ENCODE measurements at places on chromosomes 2 and 18. TPM values are rescaled to one million over a fixed set of nuclear protein-coding genes. Genes with fewer than 3 reads are reported as not detected.
A peak's percentile ranks its signal among the peaks of the same experiment; 100 is the strongest.

- DNase-seq, result no peak
Measured at GRCh38 chr2:13504808-13505207, 788.1 kb downstream of the TRIB2 start.

- no peak for DNase-seq
Measured at GRCh38 chr2:211930331-211930730, 608.3 kb downstream of the ERBB4 start.

DNA sequence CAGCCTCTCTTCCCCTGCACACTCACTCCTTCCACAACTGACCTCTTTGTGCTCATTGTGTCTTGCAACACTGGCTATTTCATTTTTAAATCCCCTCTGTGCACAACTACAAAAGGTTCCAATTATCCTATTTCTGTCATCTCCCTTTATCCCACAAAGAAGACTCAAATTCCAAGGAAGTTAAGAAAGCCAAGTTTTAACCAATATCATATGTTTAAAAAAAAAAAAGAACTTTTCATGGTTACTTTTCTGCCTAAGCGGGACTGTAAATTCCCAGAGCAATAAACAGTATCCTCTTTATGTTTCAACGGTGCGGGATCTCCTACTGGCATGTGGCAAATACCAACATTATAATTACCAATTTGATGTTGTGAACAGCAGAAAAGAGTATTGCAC, 83.8 kb downstream of the DOCK10 start:
- DNase-seq, result no peak

DNA sequence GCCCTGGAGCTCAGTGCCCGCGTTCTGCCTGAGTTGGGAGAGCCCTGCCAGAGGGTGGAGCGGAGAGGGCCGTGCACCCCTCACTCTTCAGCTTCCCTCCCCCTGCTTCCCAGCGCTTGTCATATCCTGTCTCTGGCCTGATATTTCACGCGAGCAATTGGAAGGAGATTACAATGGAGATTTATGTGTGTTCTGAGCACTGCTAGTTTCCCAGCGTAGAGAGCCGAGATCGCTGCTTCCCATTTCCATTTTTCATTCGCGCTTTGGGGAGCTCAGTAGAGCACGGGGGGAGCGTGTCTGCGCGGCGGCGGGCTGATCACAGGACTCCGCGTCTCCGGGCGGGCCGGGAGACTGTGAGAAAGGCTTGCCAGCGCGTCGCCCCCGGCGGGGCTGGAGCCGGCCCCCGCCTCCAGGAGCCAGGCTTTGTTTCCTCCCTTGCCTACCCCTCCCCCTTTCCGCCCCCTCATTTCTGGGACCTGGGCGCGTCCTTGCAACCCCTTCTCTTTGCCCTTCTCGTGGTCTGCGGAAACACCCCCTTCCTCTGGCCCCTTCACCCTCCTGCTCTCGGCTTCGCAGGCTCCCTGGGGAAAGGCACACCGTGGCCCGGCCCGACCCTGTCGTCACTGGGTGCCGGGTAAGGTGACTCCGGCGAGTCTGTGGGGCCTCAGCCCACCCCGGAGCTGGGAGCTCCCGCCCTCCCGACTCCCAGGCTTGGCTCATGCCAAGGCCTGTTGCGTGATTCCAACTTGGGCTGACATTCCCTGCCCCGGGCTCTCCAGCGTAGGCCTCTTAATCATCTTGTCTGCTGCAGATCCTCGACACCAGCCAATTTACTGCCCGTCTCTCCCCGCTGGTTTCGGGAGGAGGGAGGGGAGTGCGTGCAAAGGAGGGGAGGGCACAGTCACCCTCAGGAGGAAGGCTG, 5.8 kb downstream of the DLX2 start:
- DNase-seq, result peak; percentile 62

- no peak for DNase-seq
Measured at GRCh38 chr18:8329186-8329771, 280.0 kb upstream of the RAB12 start.

DNA sequence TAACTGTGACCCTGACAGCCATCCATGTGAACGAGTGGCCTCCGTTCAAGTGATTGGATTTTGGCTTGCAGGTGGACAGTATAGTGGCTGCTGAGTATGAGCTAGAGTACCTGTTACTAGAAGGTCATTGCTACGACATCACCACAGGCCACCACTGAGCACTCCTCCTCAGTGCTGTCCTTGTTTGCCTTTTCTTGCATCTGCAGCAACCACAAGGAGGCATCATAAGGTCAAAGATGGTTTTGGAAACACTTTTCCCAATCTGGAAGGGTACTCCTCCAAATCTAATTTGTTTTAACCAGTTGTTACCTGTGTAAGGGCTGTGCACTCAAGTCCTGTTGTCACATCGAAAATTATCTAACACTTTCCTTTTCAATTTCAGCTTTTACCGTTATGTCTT, 81.2 kb downstream of the UGGT1 start:
- DNase-seq, result no peak

Gene ASB18
- total RNA-seq, result not detected

Gene MYO3B
- not detected for total RNA-seq

Gene SLC8A1
- total RNA-seq, result 229 TPM

GRCh38 chr2:45278365-45279078, 269.3 kb upstream of the SIX2 start:
- no peak for DNase-seq

DNA sequence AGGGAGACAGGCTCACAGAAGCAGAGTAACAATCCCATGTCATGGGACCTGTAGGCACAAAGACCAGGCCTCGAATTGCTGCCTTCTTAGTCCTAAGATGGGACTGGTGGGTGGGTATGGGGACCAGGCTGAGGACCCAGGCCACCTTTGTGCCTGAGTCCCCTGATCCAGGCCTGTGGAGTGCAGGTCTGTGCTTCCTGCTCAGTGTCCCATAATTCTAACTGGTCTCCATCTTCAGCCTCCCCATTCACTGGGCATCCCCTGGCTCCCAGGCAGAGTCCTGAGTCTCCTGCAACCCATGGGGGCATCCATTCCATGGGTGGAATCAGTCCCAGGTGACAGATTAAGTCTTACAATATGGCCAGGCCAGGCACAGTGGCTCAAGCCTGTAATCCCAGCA, 83.9 kb downstream of the SMAD7 start:
- no peak for DNase-seq

DNA sequence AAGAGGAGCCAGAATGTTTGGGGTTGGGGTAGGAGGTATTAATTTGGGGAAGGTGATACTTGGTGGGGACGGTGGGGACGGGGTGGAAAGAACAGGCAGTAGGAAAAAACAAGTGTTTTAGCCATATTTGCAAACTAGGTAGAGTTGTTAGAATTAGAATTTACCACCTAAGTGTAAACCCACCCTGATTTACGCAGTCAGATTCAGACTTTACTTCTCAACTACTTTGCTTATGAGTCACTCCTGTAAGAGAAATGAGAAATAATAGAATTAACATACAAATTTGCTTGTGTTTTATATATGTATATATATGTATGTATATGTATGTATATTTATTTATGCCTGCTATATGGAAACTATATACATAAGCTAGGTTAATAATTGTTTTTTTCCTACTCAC, 1168.2 kb upstream of the ZEB2 start:
- no peak for DNase-seq

Gene ANO7
- total RNA-seq, result not detected

DNA sequence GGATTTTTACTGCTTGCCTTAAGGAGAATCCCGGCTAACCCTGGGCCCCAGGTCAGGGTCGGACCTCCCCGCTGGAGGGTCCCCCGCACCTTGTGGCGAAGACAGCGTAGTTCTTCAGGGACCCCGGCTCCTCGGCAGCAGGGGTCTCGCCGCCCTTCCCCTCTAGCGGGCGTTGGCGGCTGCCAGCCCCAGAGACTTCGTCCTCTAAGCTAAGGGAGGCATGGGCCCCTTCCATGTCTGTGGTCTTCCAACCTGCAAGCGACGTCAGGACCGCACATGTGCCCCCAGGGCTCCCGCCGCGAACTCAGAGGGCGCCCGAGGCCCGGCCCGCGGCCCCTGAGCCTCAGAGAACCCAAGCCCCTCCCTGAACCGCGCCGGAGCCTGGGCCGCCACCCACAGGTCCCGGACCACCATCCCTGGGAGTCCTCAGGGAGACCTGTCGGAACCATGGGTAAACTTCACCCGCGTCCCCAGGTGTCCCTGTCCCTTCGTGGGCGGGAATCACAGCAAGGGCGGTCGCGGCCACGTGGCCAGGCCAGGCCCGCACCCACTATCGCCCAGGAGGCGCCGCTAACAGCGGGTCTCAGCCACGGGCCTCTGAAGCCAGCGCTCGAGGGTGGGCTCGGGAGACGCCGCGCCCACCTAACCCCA, 562 bp downstream of the ANKMY1 start:
- no peak for DNase-seq

GRCh38 chr2:3547915-3548314, 10.2 kb downstream of the RNASEH1 start:
- no peak for DNase-seq

Gene GPBAR1
- 3.1 TPM for total RNA-seq

- no peak for DNase-seq
Measured at GRCh38 chr2:200222791-200223190, 83.7 kb upstream of the SPATS2L start.

GRCh38 chr2:150626934-150627411, 139.5 kb upstream of the RND3 start:
- DNase-seq, result no peak

Gene POMC
- total RNA-seq, result 18.1 TPM

GRCh38 chr2:46430992-46431391, 48.4 kb upstream of the TMEM247 start:
- no peak for DNase-seq

Gene SGPP2
- total RNA-seq, result 1.1 TPM

GRCh38 chr18:48399303-48400075, 9.7 kb downstream of the ZBTB7C start:
- no peak for DNase-seq

- DNase-seq, result no peak
Measured at GRCh38 chr2:144593803-144594202, 73.9 kb upstream of the ZEB2 start.

- no peak for DNase-seq
Measured at GRCh38 chr2:205511221-205511620, 171.1 kb upstream of the NRP2 start.

DNA sequence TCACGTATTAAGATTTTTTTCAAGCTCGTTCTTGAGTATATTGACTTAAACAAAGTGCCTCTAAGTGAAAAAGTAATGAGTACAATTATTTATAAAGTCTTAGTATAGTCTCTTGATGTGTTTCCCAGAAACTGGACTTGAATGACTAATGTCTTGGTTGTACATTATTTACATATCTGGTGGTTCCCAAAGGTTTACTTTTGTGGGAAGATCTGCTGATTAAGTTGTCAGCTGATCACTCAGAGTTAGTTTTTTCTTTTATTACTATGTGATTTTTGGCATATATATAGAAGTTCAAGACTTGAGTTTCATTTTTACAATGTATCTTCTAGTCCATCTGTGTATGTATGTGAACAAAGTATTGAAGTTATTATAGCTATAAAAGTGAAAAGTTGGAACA, 29.5 kb downstream of the RNF144A start:
- DNase-seq, result no peak

DNA sequence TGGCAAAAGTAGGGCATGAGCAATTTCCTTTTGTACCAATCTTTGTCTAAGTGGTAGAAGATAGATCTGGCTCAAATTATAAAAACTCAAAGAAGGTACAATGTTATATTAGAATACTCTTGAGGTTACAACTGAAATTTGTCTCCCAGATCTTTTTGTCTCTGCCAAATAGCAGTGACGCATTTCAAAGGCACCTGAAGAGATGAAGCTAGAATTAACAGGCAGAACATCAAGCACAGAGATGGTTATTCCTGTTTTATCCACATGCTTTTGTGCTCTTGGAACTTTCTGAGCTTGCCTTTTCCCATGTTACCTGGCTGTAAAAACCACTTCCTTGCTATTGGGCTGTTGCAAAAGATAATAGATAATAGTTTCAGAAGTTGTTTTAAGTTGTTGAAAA, 74.3 kb downstream of the GREB1L start:
- no peak for DNase-seq

Gene ITSN2
- total RNA-seq, result 73.6 TPM

- no peak for DNase-seq
Measured at GRCh38 chr18:5627776-5628511, 84.1 kb upstream of the EPB41L3 start.

DNA sequence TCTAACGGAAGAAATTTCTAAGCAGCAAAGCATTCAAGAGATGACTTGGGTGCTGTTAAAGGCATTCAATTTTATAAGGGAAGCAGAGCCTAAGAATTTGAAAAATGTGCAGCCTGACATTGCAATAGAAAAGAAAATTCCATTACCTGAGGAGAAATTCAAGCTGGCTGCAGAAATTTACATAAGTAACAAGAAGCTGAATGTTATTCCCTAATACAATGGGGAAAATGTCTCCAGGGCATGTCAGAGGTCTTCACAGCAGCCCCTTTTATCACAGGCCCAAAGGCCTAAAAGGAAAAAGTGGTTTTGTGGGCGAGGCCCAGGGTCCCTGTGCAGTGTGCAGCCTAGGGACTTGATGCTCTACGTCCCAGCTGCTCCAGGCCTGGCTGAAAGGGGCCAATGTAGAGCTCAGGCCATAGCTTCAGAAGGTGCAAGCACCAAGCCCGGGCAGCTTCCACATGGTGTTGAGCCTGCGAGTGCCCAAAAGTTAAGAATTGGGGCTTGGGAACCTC, 306.7 kb downstream of the RDH14 start:
- no peak for DNase-seq

- no peak for DNase-seq
Measured at GRCh38 chr2:45867800-45868199, 216.3 kb downstream of the PRKCE start.

Gene SIGLEC15
- total RNA-seq, result not detected

DNA sequence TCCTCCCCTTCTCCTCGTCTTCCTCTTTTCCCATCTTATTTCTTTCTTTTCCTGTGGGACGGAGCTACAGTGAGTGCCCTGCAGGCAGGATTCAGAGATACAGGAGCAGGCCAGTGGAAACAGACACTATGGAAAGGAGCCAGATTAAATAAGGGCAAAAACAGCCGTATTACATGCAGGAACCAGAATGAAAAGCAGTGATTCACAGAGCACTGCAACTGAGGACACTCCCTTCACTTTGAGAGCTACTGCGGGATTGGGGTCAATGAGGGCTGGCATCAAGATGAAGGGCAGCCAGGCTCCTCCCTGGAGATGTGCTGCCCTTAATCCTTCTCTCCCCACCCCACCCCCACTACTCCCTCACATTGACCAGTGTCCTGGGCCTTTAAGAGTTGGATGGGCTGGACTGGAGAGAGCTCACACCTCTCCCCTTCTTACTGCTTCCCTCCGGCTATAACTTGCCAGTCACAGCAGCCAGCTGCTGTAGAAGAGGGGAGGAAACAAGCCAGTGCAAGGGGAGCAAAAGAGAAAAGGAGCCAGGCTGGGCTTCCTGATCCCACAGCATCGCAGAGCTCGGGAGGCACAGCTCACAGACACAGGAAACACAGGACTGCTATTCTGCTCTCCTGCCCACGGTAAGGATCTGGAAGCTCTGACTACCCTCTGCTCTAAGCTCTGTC, at the start of gene PLCD4:
Gene PLCD4 (plus strand): TSS at position 464 of the 680 bp plus-strand sequence. CDS start 7,841 bp downstream, outside the sequence.
- DNase-seq, result peak; percentile 89

Gene WNT10A
- not detected for total RNA-seq

DNA sequence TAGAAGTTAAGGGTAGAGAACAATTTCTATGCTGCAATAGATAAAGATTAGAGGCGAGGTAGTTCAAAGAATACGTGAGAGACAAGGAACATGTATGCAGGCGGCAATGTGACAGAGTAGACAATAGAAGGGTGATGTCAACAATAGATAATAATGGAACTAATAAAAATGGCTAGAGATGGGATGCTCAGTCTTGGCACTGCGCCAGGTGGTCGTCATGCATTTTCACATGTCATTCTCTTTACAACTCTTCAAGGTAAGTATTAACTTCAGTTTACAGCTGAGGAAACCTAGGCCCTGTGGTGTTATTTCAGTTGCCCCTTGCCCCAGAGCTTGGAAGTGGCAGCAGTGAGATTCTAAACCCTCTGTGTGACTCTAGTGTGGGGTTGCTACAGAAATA, 890.7 kb upstream of the CELF4 start:
- no peak for DNase-seq

GRCh38 chr2:131081190-131081589, 12.1 kb downstream of the FAM168B start:
- DNase-seq, result no peak
